Sigmoid colon (tissue), 7 donors: ENCODE measurements at places on chromosomes 3 and 15.

DNA sequence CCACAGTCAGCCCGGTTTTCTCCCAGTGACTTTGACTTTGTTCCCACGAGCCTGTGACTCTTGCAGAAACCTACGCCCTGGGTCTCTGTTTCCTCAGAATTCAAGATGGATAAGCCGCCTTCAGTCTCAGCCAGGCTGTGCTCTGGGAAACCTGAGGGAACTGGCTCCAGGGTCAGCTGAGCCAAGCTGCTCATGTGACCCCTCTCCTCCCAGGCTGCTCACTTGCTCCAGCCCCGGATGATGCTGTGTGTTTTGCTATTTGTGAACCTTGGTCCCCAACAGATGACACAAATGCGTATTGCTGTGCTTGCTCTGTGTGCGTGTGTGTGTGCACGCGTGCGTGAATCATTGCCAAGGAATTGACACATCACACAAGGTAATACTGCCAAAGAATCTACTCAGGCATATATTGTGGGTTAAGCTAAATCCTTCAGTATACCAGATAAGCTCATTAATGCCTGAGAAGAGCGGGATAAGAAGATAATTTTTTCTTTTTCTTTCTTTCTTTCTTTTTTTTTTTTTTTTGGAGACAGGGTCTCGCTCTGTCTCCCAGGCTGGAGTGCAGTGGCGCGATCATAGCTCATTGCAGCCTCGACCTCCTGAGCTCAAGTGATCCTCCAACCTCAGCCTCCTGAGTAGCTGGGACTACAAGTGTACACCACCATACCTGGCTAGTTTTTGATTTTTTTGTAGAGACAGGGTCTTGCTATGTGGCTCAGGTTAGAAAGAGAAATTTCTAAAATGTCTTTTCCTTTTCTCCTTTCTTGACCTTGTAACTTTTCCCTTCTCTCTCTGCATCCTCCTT, 29.2 kb upstream of the UMPS start:
- DNase-seq, result no peak

- no peak for DNase-seq
Observed at GRCh38 chr3:141047168-141047567, 4.0 kb upstream of the SPSB4 start.

GRCh38 chr3:129627350-129628168, 21.1 kb upstream of the PLXND1 start:
- DNase-seq, result peak; percentile 87

DNA sequence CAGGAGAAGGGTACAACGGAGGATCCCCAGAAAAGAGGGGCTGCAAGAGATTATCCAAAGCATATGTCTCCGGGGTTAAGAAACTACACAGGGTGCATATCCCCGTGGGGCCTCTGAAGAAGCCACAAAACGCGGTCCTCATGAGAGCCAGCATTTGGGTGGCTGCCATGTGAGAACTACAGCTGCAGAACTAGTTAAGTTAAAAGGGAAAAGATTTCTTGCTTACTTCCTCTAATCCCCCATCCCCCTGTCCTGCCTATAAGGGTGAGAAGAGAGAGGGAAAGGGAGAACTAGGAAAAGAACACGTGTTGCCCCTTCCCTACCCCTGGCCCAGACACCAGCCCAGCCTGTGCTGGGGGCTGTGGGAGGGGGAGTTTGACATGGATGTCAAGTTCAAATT, 70.4 kb upstream of the PCSK6 start:
- peak; percentile 25 for DNase-seq

- DNase-seq, result no peak
Observed at GRCh38 chr3:141629976-141630375, 108.1 kb upstream of the RNF7 start.

- no peak for DNase-seq
Observed at GRCh38 chr3:160538895-160539294, 26.5 kb downstream of the KPNA4 start.

GRCh38 chr3:127473244-127474024, 117.1 kb downstream of the TPRA1 start:
- DNase-seq, result no peak

GRCh38 chr15:77387365-77388105, 32.4 kb downstream of the PEAK1 start:
- DNase-seq, result no peak

GRCh38 chr15:91632981-91633380, 220.5 kb upstream of the SLCO3A1 start:
- DNase-seq, result no peak

- DNase-seq, result no peak
Observed at GRCh38 chr3:78420611-78421010, 1347.2 kb downstream of the ROBO1 start.

GRCh38 chr15:68526269-68526668, 52.5 kb upstream of the CORO2B start:
- no peak for DNase-seq

DNA sequence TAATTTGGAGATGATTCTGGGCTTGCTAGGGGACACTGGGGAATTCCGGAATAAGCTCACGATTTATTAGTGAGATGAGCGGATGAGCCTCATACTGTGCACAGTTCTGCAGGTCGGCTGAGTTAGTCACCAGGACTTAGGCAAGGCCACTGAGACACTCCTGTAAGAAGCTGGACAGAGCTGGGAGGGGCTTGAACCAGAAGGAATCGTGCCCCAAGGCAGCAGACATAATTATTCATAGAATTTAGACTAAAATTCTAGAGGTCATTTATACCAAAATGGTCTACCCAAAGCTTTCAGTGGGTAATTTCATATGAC, 121.4 kb downstream of the VGLL4 start:
- DNase-seq, result peak; percentile 33

- no peak for DNase-seq
Observed at GRCh38 chr15:49495993-49496753, 73.1 kb downstream of the FGF7 start.

DNA sequence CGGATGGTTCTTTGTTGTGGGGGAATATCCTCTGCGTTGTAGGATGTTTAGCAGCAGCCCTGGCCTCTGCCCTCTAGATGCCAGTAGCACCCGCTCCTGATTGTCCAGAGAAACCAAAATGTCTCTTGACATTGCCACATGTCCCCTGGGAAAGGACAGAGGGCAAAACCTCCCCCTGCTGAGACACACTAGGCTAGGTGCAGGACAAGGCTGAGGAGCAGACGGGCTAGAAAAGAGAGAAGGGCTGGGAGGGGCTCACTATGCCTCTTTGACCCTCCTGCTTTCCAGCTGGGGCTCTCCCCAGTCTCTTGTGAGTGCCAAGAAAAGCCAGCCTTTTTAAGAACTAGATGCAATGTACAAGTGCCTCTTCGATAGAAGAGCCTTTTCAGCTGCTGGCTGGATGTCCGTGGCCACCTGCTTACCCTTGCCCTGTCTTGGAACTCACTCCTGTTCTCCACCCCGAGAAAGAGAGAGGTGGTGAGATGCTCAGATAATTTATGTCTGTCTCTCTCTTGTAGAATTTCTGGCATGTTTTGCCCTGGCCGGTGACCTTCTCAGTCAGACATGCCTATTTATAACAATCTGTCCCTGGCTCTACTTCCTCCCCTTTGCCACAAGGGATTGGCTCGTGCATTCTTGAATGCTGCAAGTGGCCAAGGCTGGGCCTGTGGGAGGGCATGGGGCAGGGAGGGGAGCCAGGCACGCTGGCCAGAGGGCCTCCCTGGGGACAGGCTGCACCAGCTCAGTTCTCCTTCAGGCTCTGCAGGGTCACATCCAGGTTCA, 142.6 kb downstream of the RPLP1 start:
- peak; percentile 74 for DNase-seq
